ENCODE measurements at places on chromosomes 5 and 9.

DNA sequence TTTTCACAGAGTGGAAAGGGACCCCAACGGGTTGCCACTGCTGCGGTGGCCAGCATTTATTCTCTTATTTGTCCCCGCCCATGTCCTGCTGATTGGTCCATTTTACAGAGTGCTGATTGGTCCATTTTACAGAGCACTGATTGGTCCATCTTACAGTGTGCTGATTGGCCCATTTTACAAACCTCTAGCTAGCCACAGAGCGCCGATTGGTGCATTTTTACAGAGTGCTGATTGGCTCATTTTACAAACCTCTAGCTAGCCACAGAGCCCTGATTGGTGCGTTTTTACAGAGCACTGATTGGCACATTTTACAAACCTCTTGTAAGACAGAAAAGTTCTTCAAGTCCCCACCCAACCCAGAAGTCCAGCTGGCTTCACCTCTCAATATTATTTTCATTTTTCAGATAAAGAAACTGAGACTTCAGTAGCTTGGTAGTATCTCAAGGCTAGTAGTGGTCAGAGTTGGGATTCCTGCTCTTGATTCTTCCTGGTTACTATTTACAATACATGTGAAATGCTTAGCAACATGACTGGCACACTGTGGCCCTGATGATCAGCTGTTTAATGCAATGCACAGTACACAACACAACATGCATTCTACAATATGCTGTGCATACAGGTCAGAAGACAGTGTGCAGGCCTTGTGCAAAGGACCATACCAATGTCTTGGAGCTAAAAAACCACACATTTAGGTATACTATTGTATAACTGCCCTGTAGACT is 63.6 kb upstream of the BOD1 start:
- no peak for DNase-seq

GRCh38 chr5:39946356-39947045 is 521.7 kb upstream of the DAB2 start:
- no peak for DNase-seq

DNA sequence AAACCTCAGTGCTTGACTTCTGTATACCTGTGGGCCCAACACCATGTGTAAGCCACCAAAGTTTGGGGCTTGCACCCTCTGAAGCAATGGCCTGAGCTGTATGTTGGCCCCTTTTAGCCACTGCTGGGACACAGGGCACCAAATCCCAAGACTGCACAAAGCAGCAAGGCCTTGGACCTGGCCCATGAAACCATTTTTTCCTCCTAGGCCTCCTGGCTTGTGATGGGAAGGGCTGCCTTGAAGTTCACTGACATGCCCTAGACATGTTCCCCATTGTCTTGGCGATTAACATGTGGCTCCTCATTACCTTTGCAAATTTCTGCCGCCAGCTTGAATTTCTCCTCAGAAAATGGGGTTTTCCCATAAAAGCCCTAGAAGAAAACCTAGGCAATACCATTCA is 345.5 kb downstream of the MLLT3 start:
- no peak for DNase-seq

DNA sequence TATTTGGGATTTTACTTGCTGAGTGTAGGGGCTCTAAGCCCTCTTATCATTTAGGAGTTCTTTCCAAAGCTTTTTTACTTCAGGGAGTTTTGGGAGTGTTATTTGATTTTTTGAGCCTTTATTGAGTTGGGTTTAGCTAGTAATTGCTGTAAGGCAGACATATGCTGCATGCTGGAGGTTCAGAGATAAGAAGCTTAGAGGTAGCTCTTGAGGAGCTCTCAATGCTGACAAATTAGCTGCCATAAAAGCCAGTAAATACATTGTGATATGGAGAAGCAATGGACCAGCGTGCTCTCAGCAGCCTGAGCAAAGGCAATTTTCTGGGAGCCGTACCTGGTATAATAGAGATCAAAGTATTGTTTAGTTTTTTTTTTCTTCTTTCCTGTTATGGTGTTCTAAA is 11.6 kb downstream of the ARHGEF28 start:
- no peak for DNase-seq

DNA sequence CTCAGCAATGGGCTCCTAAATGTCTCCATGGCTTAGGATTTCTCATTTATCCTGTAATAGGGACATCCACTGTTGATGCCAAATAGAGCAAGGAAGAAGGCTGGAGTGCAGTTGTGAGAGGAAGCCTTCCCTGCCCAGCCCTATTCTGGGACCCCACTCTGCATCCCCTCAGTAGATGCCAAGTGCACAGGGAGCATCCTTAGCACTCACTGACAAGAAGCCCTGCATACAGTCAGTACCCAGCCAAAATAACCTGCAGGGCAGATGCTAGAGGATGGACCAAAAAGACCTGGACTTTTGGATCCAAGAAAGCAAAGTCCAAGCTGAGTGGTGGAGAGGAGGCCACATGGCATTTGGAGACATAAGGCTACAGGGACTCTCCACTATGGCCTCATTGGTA is 113.5 kb upstream of the SPOCK1 start:
- DNase-seq, result no peak
